ENCODE measurements at places on chromosomes 6 and 20.

GRCh38 chr6:99014061-99014460 is 66.3 kb upstream of the FBXL4 start:
- DNase-seq = no peak

- DNase-seq = no peak
These were observed 38.5 kb upstream of the NELFCD start for GRCh38 chr20:58942549-58942948.

DNA sequence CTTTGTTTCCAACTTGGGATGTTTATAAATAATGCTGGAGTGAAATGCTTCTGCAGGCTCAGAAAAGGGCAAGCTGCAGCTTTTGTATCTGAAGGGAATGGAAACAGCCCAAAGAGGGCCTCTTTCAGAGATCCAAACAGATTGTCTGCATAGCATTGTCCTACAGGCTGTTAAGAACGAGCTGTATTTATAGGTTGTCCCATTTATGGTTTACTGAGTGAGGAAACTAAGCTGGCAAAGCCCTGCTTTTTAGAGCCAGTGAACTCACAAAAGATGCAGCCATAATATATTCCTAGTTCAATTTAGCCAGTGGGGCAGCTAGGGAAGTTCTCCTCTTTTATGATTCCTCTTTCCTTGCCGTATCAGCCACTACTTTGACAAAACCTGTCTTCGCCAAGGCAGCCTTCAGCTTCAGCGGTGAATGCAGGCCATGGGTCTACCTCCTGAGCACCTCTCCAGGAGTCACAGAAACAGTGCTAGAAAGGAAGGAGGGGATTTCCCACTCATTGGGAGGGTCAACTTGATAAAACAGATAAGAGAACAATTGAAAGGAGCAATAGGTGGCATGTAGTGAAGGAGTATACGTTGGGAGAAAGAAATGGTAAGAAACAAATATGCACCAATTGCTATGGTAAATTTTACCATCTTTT is 15.0 kb downstream of the KIAA0319 start:
- DNase-seq = no peak

DNA sequence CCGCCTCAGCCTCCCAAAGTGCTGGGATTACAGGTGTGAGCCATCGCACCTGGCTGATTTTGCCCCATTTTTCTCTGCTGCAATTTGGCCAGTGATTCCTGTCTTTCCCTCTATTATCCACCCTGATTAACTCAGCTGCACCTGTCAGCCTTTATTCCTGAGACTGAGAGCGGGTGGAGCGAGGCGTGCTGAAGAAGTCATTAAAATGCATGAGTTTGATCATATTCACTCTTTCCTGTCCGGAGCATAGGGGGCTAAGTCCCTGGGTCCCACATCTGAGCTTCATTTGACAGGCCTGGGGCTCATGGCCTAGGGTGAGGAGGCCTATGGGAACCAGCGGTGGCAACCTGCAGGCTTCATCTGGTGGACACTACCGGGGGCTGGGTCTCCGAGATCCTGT is 25.7 kb upstream of the CTNNBL1 start:
- no peak for DNase-seq

DNA sequence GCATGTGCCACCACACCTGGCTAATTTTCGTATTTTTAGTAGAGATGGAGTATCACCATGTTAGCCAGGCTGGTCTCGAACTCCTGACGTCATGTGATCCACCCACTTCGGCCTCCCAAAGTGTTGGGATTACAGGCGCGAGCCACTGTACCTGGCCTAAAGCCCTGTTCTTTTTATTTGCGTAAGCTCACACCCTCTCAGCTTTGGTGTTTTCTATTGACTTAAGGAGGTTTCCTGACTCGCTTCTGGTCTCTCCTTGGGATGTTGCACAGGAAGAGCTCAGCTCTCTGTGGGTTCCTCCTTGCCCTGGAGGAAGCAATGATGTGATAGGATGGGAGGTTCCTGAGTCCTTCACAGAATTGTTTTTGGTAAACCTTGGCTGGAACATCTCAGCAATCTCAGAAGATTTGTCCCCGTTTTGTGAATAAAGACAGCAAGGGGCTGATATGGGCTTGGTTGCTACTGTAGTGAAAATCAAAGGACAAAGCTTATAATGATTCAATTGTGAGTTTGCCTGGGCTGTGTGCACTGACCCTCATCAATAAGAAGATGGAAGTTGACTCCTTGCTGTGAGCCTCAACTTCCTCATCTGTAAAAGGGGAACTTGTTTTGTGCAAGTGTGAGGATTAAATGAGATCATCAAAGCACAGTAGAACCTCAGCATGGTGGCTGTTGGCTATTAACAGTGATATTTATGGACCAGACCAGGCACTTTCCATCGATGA is 27.0 kb downstream of the TOX2 start:
- DNase-seq = no peak

DNA sequence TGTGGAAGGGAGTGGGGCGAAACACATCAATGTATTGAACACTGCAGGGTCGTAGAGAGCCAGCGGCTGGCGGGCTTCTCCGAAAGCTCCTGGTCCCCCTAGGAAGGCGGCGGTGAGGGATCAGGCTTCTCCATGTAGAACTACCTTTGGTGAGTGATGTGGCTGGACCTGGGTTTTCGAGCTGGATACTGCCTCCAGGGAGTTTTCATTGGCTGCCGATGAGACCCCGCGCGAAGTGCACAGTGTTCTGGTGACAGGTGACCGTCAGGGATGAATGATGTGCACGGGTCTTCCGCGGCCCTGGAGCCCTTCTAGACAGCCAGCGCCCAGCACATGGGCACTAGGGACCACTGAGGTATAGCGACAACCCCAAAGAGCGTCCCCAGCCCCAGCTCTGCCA is 16.4 kb downstream of the ABT1 start:
- DNase-seq = no peak

- peak; percentile 87 for DNase-seq
These were observed 89.8 kb upstream of the UST start for GRCh38 chr6:148657048-148657447.

GRCh38 chr6:90354961-90355360 is 58.3 kb upstream of the BACH2 start:
- DNase-seq = no peak

DNA sequence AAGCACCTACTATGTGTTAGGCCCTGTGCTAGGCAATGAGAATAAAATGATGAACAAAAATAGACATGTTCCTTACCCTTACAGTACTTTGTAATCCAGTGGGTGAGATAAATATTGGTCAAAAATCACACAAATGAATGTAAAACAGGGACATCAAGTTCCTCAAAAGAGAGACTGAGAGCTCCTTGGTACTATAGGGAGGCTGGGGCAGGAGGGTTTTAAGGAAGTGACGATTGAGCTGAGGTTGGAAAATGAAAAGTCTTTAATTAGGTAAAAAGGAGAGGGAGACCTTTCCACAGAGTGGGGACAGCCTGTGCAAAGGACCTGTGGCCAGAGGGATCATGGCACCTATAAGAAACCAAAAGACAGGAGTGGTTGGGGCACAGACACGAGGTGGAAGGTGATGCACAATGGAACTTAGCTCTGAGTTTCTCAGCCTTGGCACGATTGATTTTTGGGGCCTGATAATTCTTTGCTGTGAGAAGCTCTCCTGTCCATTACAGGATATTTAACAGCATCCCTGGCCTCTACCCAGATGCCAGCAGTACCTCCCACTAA is 140.3 kb downstream of the CEP57L1 start:
- no peak for DNase-seq

GRCh38 chr6:55543633-55544309 is 35.2 kb downstream of the HMGCLL1 start:
- DNase-seq = no peak

- DNase-seq = no peak
These were observed 47.2 kb upstream of the ELOVL5 start for GRCh38 chr6:53395986-53396385.

GRCh38 chr6:84766118-84766798 is 1.9 kb upstream of the TBX18 start:
- DNase-seq = no peak

GRCh38 chr6:2900221-2900807 is 2.8 kb downstream of the SERPINB9 start:
- no peak for DNase-seq

DNA sequence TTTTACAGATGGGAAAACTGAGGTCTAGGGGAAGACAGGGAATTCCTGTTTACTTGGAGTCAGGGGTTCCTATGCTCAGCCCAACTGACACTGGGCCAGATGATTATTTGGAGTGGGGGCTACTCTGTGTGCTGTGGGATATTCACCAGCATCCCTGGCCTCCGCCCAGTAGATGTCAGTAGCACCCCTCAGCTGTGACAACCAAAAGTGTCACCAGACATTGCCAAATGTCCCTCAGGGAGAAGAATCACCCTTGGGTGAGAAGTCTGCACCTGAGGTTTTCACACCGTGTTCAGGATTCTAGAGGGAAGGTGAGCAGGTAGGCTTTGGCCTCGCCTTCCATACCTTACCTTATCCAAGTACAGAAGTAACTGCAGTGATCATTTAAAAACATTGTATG is 27.6 kb downstream of the CDH26 start:
- DNase-seq = no peak

GRCh38 chr20:17856024-17856564 is 112.5 kb downstream of the SNX5 start:
- no peak for DNase-seq

- no peak for DNase-seq
These were observed 25.8 kb upstream of the MTRF1L start for GRCh38 chr6:153028286-153028685.

- DNase-seq = no peak
These were observed 49.1 kb upstream of the TASP1 start for GRCh38 chr20:13687815-13688214.

GRCh38 chr20:34946661-34947060 is 8.9 kb downstream of the GSS start:
- no peak for DNase-seq

GRCh38 chr20:22691369-22692118 is 107.2 kb upstream of the FOXA2 start:
- DNase-seq = peak; percentile 24

- DNase-seq = no peak
These were observed 344.8 kb upstream of the EYS start for GRCh38 chr6:66051812-66052211.

DNA sequence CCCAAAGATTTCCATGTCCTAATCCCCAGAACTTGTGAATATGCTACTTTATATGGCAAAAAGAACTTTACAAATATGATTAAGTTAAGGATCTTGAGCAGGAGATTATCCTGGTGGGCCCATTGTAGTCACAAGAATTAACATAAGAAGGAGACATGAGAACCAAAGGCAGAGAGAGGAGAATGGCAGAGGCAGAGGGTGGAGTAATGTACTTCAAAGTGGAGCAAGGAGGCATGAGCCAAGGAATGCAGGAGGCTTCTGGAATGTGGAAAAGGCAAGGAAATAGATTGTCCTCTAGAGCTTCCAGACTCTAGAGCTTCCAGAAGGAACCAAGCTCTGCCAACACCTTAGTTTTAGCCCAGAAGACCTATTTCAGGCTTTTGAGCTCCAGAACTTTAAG is 147.4 kb downstream of the MOXD1 start:
- DNase-seq = no peak

- no peak for DNase-seq
These were observed 81.8 kb downstream of the LAMA2 start for GRCh38 chr6:128964771-128965170.

DNA sequence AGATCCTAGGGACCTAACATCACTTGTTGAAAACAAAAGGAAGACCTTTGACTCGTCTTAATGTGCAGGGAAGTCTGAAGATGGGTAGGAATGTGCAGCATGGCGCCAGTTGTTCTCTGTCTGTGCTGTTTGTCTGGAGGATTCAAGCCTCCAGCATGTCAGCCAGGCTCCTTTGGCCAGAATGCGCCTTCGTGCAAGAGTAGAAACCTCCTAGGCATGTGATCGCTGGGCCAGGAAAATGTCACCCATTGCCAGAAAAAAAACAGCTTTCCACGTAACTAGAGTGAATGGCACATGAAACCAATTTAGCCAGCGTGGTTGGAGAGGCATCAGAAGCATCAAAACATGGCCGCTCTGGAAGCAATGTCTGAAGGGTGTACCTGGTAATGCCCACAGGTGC is 132.7 kb downstream of the EDN1 start:
- no peak for DNase-seq

GRCh38 chr20:56595746-56596475 is 33.2 kb upstream of the TFAP2C start:
- DNase-seq = no peak

GRCh38 chr6:79453558-79454042 is 83.6 kb downstream of the LCA5 start:
- DNase-seq = no peak
